SJCRH30 (cell line): ENCODE measurements at places on chromosomes 3 and 15. TPM values are rescaled to one million over a fixed set of nuclear protein-coding genes. Genes with fewer than 3 reads are reported as not detected.

- H3K4me3 ChIP-seq, result no peak overlapping the region
- no peaks in the 10 kb centered on the region for H3K4me1 ChIP-seq
- no peak overlapping the region for H3K27ac ChIP-seq
- no peaks in the 10 kb centered on the region for H3K27me3 ChIP-seq
- DNase-seq, result no peak
Measured at GRCh38 chr15:74902295-74903075, 4.2 kb downstream of the FAM219B start.

DNA sequence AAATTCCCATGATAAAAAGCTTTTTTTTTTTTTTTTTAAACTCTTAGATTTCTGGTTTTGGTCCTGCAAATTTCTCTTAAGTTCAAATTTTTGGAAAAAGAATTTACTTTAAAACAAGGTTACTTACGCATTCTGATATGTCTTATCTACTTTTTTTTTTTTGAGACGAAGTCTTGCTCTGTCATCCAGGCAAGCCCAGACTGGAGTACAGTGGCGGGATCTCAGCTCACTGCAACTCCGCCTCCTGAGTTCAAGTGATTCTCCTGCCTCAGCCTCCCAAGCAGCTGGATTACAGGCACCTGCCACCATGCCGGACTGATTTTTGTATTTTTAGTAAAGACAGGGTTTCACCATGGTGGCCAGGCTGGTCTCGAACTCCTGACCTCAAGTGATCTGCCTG lies 83.2 kb downstream of the RASA2 start:
- no peak overlapping the region for H3K4me3 ChIP-seq
- no peaks in the 10 kb centered on the region for H3K4me1 ChIP-seq
- no peak overlapping the region for H3K27ac ChIP-seq
- H3K27me3 ChIP-seq, result no peaks in the 10 kb centered on the region
- DNase-seq, result no peak

- no peaks in the 10 kb centered on the region for H3K36me3 ChIP-seq
- no peaks in the 10 kb centered on the region for H3K27me3 ChIP-seq
- DNase-seq, result no peak
- H3K4me3 ChIP-seq, result no peak overlapping the region
- H3K27ac ChIP-seq, result no peak overlapping the region
Measured at GRCh38 chr3:163474766-163475165, 1603.5 kb downstream of the SI start.

GRCh38 chr15:39837454-39837853 lies 54.8 kb upstream of the FSIP1 start:
- H3K27me3 ChIP-seq, result no peaks in the 10 kb centered on the region
- H3K4me1 ChIP-seq, result no peaks in the 10 kb centered on the region
- no peaks in the 10 kb centered on the region for H3K36me3 ChIP-seq
- no peak overlapping the region for H3K27ac ChIP-seq
- DNase-seq, result no peak

GRCh38 chr3:170585008-170585936 lies 603 bp downstream of the SLC7A14 start:
- no peak overlapping the region for H3K4me3 ChIP-seq
- no peak overlapping the region for H3K27ac ChIP-seq
- H3K27me3 ChIP-seq, result no peaks in the 10 kb centered on the region
- H3K4me1 ChIP-seq, result no peaks in the 10 kb centered on the region

GRCh38 chr15:89469426-89470096 lies 26.8 kb downstream of the RHCG start:
- H3K27me3 ChIP-seq, result no peaks in the 10 kb centered on the region
- H3K36me3 ChIP-seq, result no peaks in the 10 kb centered on the region
- no peak overlapping the region for H3K4me3 ChIP-seq
- no peak overlapping the region for H3K27ac ChIP-seq

- DNase-seq, result peak; percentile 95
- H3K4me3 ChIP-seq, result peak overlapping the region; percentile 50
- peak overlapping the region; percentile 94 for H3K27ac ChIP-seq
- H3K4me1 ChIP-seq, result peaks cover 31% of the 10 kb centered on the region
Measured at GRCh38 chr15:40069178-40070165, 30.5 kb upstream of the SRP14 start.

- H3K36me3 ChIP-seq, result peaks cover 6% of the 10 kb centered on the region; the same call in 1 of the 2 replicates
- H3K27ac ChIP-seq, result no peak overlapping the region
- no peaks in the 10 kb centered on the region for H3K4me1 ChIP-seq
- H3K4me3 ChIP-seq, result no peak overlapping the region
Measured at GRCh38 chr3:11275926-11276325, 3.7 kb downstream of the ATG7 start.

- H3K27me3 ChIP-seq, result no peaks in the 10 kb centered on the region
- H3K27ac ChIP-seq, result no peak overlapping the region
- H3K36me3 ChIP-seq, result no peaks in the 10 kb centered on the region
- H3K4me1 ChIP-seq, result peaks cover 8% of the 10 kb centered on the region
Measured at GRCh38 chr3:64844558-64844957, 156.8 kb upstream of the ADAMTS9 start.

DNA sequence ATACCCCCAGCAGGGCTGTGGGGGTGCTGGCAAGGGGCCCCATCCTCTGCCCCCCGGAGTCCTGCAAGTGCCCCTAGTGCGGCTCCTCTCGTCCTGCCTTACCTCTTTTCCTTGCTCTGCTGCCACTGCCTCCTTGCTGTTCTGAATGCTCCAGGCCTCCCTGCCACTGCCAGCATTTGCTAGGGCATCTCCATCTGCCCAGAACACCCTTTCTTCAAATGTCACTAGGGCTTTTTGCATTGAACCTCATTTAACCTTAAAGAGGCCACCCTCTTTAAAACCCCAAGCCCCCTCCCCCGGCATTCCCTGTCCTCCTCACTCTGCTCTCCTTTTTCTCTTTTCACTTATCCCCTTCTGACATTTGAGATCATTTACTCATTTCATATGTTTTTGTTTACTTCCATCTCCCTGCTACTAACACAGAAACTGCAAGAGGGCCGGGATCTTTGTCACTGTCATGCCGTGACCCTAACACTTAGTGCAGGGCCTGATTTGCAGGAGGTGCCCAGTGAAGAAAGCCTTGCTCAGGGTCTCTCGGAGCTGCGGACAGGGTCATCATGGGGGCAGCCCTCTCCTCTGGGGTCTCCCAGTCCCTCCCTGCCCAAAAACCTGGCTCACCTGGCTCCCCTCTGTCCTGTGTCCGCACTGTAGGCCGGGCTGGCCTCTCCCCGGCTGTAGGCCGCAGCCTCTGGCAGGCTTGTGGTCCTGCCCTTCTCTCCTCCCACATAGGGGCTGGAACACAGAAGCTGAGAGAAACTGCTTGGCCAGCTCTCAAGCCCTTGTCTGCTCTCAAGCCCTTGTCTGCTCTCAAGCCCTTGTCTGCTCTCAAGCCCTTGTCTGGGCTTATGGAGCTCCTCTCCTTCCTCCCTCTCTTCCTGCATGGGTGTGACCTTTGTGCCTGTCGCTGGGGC lies at the start of gene ACOX2:
Gene ACOX2, minus strand, starts transcription at position 690 of the 911 bp plus-strand sequence. CDS start 2,084 bp downstream, outside the sequence.
- H3K27ac ChIP-seq, result no peak within 1 kb of the TSS
- H3K36me3 ChIP-seq, result no peaks in the 10 kb centered on the region
- DNase-seq, result no peak
- 0 out of 2 replicates have a peak, but pooled peaks cover 3% of the 10 kb centered on the region for H3K4me1 ChIP-seq

- peak; percentile 47 for DNase-seq
- no peak overlapping the region for H3K4me3 ChIP-seq
- peaks cover 11% of the 10 kb centered on the region for H3K4me1 ChIP-seq
- no peak overlapping the region for H3K27ac ChIP-seq
- H3K36me3 ChIP-seq, result no peaks in the 10 kb centered on the region
Measured at GRCh38 chr15:80893777-80894176, 95.8 kb downstream of the MESD start.

GRCh38 chr3:190130696-190131095 lies 10.0 kb upstream of the P3H2 start:
- H3K27ac ChIP-seq, result no peak overlapping the region
- H3K27me3 ChIP-seq, result no peaks in the 10 kb centered on the region
- H3K36me3 ChIP-seq, result no peaks in the 10 kb centered on the region
- DNase-seq, result no peak

DNA sequence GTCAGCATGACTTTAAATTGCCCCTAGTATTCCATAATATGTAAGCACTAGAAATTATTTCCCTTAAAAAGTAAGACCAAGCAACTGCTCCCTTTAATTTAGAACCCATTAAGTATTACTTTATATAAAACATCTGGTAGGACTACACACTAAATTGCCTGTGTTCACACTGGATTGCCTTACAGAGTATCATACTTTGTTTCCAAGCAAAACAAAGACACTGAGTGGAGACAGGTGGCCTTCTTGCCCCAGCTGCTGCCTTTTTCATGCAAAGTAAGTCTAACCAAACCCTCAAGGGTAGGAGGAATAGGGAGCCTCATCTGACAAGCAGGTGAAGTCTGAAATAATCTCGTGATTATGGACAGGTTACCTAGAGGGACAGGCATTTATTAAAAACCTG lies 87.3 kb downstream of the PEX5L start:
- no peaks in the 10 kb centered on the region for H3K4me1 ChIP-seq
- DNase-seq, result no peak
- H3K36me3 ChIP-seq, result no peaks in the 10 kb centered on the region

GRCh38 chr3:134820994-134821393 lies 25.9 kb downstream of the EPHB1 start:
- no peaks in the 10 kb centered on the region for H3K27me3 ChIP-seq
- H3K4me1 ChIP-seq, result no peaks in the 10 kb centered on the region
- no peak overlapping the region for H3K27ac ChIP-seq
- H3K36me3 ChIP-seq, result no peaks in the 10 kb centered on the region

DNA sequence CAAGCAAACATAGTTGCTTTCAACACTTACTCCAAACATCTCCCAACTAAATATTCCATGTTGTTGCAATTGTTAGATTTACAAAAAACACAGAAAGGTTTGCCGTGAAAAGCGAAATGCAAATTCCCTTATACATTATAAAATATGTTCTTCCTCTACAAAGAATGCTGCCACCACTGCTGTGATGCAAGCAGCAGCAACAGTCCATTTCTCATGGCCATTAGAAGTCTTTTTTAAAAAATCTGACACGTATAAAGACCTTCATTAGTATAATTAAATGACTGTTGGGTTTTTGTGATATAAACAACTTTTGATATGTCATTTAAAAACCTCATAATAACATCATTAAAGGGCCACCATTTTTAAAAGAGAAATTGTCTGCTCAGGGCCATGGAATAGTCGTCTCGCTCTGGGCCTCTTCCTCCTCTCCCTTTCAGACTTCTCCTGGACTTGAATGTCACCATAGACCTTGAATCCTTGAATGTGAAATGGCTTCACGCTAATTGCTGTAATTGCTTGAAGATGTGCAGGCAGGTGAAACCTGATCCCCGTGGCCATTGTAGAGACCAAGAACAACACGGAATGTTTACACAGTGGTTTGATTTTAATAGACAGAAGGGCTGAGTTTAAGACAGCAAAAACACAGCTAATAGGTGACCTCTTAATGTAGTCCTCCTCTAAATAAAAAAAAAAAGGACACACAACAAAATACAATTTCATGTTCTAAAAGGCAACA lies 450.4 kb downstream of the FOXP1 start:
- H3K27ac ChIP-seq, result peak overlapping the region; percentile 42; the same call in 1 of the 2 replicates
- no peaks in the 10 kb centered on the region for H3K27me3 ChIP-seq
- H3K4me1 ChIP-seq, result peaks cover 37% of the 10 kb centered on the region

ALS2CL gene
- 6.5 and 9.4 TPM in 2 replicates for total RNA-seq

EEFSEC gene
- 10.6 and 11.4 TPM in 2 replicates for total RNA-seq

HIGD2B gene
- total RNA-seq, result not detected in 2 replicates

FBXW12 gene
- 0.30 and 0.35 TPM in 2 replicates for total RNA-seq

TJP1 gene
- 59.2 and 60.1 TPM in 2 replicates for total RNA-seq

MUC4 gene
- total RNA-seq, result 1.1 and 1.5 TPM in 2 replicates
